ENCODE measurements at places on chromosomes 4 and X. TPM values are rescaled to one million over a fixed set of nuclear protein-coding genes. Genes with fewer than 3 reads are reported as not detected.

PASD1 gene
- not detected for total RNA-seq

PPBP gene
- total RNA-seq: not detected

IL3RA gene
- total RNA-seq: not detected

RNF175 gene
- not detected for total RNA-seq

HTT gene
- 49.9 TPM for total RNA-seq

RPS6KA6 gene
- total RNA-seq: 5.7 TPM

TRIM60 gene
- total RNA-seq: not detected

GAGE12E gene
- not detected for total RNA-seq

CT83 gene
- not detected for total RNA-seq

TEX28 gene
- not detected for total RNA-seq

C1QTNF7 gene
- total RNA-seq: not detected

PRKX gene
- total RNA-seq: 10.1 TPM

EVC gene
- total RNA-seq: 53.4 TPM

GPR143 gene
- total RNA-seq: 1.5 TPM

CTAG2 gene
- 0.65 TPM for total RNA-seq
